Urinary bladder (tissue), 4 donors: ENCODE measurements at places on chromosomes 5 and 9. TPM values are rescaled to one million over a fixed set of nuclear protein-coding genes. Genes with fewer than 3 reads are reported as not detected.

The IFNB1 gene
- not detected for polyA plus RNA-seq

GRCh38 chr5:149887622-149888183, 56.9 kb downstream of the PDE6A start:
- DNase-seq, result no peak

The PRR16 gene
- 11.9 TPM for polyA plus RNA-seq

GRCh38 chr9:91884696-91885687, 65.0 kb downstream of the ROR2 start:
- DNase-seq, result no peak

DNA sequence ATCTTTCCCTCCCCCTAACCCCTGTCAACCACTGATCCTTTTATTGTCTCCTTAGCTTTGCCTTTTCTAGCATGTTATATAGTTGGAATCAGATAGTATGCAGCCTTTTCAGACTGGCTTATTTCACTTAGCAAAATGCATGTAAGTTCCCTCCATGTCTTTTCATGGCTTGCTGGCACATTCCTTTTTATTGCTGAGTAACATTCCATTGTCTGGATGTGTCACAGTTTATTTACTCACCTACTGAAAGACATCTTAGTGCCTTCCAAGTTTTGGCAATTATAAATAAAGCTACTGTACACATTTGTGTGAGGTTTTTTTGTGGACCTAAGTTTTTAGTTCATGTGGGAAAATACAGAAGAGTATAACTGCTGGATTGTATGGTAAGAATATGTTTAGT, 230.1 kb downstream of the PBX3 start:
- no peak for DNase-seq

DNA sequence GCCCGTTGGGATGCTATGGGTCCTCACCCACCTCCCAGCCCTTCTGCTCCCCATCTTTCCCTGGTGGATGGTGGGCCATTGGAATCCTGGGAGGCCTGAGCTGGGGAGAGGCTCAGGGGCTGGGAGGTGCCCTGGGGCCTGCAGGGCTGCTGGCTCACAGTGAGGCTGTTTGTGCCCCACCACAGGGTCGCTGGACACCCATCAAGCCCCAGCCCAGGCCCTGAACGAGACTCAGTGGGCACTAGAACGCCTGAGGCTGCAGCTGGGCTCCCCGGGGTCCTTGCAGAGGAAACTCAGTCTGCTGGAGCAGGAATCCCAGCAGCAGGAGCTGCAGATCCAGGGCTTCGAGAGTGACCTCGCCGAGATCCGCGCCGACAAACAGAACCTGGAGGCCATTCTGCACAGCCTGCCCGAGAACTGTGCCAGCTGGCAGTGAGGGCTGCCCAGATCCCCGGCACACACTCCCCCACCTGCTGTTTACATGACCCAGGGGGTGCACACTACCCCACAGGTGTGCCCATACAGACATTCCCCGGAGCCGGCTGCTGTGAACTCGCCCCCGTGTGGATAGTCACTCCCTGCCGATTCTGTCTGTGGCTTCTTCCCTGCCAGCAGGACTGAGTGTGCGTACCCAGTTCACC, 4.9 kb upstream of the AIF1L start:
- no peak for DNase-seq

The FCN1 gene
- 3.6 TPM for polyA plus RNA-seq

The NXNL2 gene
- 0.85 TPM for polyA plus RNA-seq

- no peak for DNase-seq
Measured at GRCh38 chr5:119879446-119879845, 250.1 kb downstream of the FAM170A start.

- no peak for DNase-seq
Measured at GRCh38 chr5:109146591-109146990, 263.2 kb downstream of the PJA2 start.

The SMIM32 gene
- polyA plus RNA-seq, result 0.09 TPM

- DNase-seq, result no peak
Measured at GRCh38 chr5:25009063-25009462, 364.3 kb upstream of the CDH10 start.

The PCDHAC1 gene
- 0.13 TPM for polyA plus RNA-seq

The PCDHA7 gene
- polyA plus RNA-seq, result 0.14 TPM

DNA sequence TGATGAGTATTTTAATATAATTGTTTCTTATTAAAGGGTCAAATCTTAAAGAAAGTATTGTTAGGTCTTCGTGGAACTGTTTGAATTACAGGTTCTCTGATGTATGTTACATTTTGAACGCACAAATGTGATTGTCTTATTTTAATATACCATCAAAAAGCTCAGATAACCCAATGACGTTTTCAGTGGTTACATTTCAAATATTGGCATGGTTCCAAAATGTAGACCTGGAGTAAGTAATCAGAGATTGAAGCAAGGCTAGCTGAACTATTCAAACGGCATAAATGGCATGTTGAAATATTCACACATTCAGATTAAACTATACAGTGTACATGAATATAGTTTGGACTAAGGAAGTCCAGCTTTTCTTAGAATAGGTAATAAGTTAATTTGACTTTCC, 281.7 kb upstream of the EFNA5 start:
- DNase-seq, result no peak

GRCh38 chr5:177364159-177364962, 6.6 kb downstream of the RGS14 start:
- DNase-seq, result no peak

- DNase-seq, result no peak
Measured at GRCh38 chr9:122168356-122168755, 8.6 kb downstream of the MORN5 start.

The MARVELD2 gene
- 1.4 TPM for polyA plus RNA-seq

GRCh38 chr9:85258236-85258635, 483.5 kb downstream of the AGTPBP1 start:
- DNase-seq, result no peak

DNA sequence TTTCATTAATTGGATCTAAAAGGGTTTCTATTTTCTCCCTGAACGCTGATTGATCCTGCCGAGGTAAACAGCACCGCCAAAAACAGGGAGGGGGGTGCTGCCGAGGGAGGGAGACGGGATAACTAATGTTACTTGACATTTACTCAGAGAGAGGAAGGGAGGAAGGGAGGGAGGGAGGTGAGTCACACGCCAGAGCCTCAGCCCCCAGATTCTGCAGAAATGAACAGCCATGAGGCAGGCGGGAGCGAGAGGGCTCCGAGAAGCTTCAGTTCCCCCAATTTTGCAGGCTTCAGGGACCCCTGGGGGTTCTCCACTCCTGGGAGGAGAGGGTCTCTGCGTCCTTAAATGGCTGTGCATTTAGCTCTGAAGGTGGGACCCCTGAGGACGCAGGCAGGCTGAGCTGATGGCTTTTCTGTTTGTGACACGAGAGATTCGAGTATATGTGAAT, 59.1 kb upstream of the IER5L start:
- DNase-seq, result no peak

The CLTB gene
- 146 TPM for polyA plus RNA-seq

GRCh38 chr5:2135833-2136232, 253.1 kb upstream of the IRX4 start:
- DNase-seq, result no peak

The NFIB gene
- polyA plus RNA-seq, result 20.8 TPM

The JAKMIP2 gene
- 0.49 TPM for polyA plus RNA-seq

The ABO gene
- polyA plus RNA-seq, result 1.9 TPM

GRCh38 chr9:8389531-8389930, 590.0 kb upstream of the DMAC1 start:
- DNase-seq, result no peak

GRCh38 chr5:41364346-41364745, 146.1 kb downstream of the PLCXD3 start:
- no peak for DNase-seq

The FGF1 gene
- polyA plus RNA-seq, result 0.58 TPM

DNA sequence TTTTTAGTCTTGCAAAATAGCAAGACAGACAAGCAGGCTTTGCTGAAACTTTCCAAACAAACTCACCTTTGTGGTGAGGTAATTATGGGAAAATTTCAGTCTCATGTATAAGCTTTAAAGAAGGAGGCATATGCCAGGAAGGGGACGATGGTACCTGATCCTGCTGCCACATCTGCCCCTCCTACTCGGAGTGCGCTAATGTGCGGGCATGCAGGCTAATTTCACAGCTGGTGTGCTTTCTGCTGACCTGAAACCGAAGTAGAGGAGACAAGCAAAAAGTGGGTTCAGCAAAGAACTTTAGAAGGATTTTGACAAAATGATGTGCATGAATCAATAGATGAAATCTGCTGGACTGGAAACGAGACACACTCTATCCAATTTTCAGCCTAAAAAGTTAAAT, 117.1 kb upstream of the IRX4 start:
- no peak for DNase-seq

The SLC36A2 gene
- polyA plus RNA-seq, result 0.03 TPM

- no peak for DNase-seq
Measured at GRCh38 chr9:109989296-109989695, 209.3 kb downstream of the PALM2AKAP2 start.

DNA sequence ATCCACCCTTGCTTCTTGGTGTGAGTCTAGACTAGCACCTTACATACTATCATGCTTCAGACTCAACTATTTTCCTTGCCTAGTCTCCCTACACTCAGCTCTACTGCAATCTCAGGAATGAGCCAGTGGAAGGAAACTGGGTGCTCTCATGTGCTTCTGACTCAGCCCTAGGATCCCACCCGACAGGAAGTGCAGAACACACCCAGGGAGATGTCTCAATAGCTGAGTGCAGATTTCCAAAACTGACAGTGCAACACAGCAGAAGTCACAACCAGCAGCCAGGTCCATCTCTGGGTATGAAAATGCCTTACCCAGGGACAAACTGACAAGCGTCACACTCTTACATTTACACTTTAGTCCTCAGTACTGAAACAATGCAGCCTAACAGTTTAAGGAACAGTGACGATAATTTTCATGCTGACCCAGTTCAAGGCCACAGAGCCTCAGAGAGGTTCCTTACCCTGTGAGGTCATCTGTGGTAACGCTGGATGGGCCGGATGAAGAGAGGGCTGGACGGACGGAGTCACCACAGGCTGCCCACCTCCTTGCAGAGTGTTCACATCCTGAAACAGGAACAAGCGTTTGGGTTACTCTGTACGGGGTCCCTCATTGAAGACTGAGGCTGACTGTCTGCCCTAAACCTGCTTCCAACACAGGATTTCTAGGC, 33.0 kb downstream of the FKBP15 start:
- DNase-seq, result no peak

DNA sequence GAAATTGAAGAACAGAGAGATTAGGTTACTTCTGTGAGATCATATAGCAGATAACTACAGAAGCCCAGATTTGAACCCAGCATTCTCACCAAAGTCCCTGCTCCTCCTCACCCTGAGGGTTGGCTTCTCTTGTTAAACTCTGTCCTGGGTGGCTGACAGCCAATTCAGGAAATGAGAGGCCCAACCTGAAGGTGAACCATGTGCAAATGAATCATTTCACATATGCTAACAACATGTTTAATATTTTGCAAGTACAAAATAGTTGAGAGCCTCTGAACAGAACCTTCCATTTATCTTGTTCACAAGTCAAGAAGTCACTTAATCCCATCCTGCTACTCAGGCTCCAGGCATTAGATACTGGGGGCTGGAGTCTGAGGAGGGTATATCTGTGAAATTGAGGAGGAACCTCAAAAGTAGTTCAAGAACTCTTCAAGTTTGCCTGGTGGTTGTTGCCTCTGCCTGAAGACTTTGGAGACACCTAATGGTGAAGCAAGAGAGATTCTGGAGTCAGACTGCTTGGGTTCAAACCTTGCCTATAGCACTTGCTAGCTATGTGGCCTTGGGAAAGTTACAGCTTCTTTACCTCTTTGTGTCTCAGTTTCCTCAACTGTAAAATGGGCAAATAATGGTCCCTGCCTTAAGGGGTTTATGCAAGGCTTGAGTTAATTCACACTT, 564.0 kb downstream of the PSAT1 start:
- DNase-seq, result no peak

The CTSV gene
- polyA plus RNA-seq, result 0.13 TPM

The C5orf34 gene
- polyA plus RNA-seq, result 3.9 TPM

DNA sequence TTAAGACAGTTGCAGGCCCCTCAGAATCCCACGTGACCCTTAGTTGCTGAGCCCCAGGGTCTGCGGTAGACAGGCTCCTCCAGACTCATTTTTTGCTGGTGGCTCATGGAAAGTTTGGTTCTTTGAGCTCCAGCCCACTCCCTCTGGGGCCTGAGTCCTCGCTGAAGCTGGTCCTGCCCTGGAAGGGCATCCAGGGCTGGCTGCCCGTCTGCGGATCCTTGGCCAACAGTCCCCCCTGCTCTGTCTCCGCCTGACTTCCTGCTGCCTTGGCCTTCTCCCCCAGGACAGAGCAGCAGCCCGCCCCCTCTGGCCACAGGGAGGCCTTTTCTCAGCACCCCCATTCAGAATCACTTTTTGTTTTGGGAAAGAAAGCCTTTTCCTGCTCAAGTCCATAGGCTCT, 24.4 kb downstream of the SLC6A7 start:
- DNase-seq, result no peak

DNA sequence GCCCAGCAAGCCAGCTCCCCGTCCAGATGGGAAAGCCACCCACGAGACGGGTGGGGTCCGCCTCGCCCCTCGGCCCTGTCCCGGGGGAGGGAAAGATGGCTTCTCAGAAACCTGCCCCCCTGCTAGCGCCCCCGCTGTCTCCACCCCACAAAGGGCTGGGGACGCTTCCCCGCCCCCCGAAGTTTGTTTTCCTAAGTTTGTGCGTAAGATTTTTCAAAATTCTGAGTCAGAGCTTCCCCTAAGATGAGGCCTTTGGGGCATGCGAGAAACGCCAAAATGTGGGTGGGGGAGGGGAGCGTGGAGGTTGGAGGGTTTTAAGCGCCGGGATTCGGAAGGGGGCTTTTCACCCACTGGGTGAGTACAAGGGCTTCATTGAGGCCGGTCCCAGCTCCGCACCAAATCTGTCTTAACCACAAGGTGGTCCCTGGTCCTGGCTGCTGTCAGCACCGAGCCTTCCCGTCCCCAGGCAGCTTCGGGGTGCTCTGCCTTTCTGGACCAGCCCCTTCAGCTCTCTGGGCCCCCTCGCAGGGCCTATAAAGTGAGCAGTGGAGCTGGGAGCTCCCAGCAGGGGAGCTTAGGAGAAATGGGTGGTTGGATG, 32.3 kb downstream of the PRRX2 start:
- DNase-seq, result no peak

The SHROOM1 gene
- 48.3 TPM for polyA plus RNA-seq

- no peak for DNase-seq
Measured at GRCh38 chr9:131098391-131099101, 2.2 kb downstream of the AIF1L start.

DNA sequence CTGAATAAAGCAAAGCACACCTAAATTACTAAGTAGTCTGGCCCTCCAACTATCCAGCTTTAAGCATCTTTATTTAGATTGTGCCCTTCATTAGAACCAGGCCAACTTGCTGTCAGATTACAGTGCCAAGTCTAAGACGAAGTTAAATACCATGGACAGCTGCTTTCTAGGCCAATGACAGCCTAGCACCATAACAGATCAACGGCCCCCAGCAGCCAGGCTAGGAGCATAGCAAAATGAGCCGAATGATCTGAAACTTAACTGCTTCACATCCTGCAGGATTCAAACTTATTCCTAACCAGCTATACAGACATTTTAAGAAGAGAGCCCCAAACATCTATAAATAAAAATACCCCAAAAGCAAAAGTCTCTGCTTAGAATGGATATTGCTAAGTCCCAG, 6.8 kb downstream of the SLC24A2 start:
- no peak for DNase-seq

- DNase-seq, result no peak
Measured at GRCh38 chr5:88883836-88884607, 1.0 kb upstream of the MEF2C start.

GRCh38 chr9:97412626-97413385, 910 bp downstream of the TDRD7 start:
- DNase-seq, result no peak

GRCh38 chr5:101473483-101473882, 570.4 kb upstream of the ST8SIA4 start:
- no peak for DNase-seq

GRCh38 chr9:106420511-106420944, 442.4 kb upstream of the ZNF462 start:
- DNase-seq, result no peak
